ENCODE measurements at places on chromosomes 1 and 21. TPM values are rescaled to one million over a fixed set of nuclear protein-coding genes. Genes with fewer than 3 reads are reported as not detected.

The S100A16 gene
- 259 TPM for total RNA-seq

The KCNA10 gene
- total RNA-seq: not detected

The CYP4Z1 gene
- 1.2 TPM for total RNA-seq

The SYT2 gene
- not detected for total RNA-seq

The F11R gene
- total RNA-seq: 178 TPM

The HPDL gene
- total RNA-seq: 2.2 TPM

The ACTN2 gene
- 1.5 TPM for total RNA-seq

GRCh38 chr1:93595266-93595665 lies 86.4 kb downstream of the BCAR3 start:
- H3K27ac ChIP-seq: no peak overlapping the region
- no peaks in the 10 kb centered on the region for H3K36me3 ChIP-seq

GRCh38 chr1:107105914-107106313 lies 34.9 kb upstream of the NTNG1 start:
- no peaks in the 10 kb centered on the region for H3K4me1 ChIP-seq
- H3K36me3 ChIP-seq: no peaks in the 10 kb centered on the region
- no peak overlapping the region for H3K4me3 ChIP-seq
- no peak for DNase-seq

GRCh38 chr1:74713849-74714248 lies 19.0 kb downstream of the CRYZ start:
- no peak overlapping the region for H3K4me3 ChIP-seq
- no peaks in the 10 kb centered on the region for H3K27me3 ChIP-seq
- H3K27ac ChIP-seq: no peak overlapping the region
- DNase-seq: no peak

GRCh38 chr1:24364975-24365678 lies 46.0 kb downstream of the GRHL3 start:
- no peaks in the 10 kb centered on the region for H3K36me3 ChIP-seq
- no peak for DNase-seq
- peaks cover 41% of the 10 kb centered on the region for H3K4me1 ChIP-seq
- H3K4me3 ChIP-seq: no peak overlapping the region
- H3K27me3 ChIP-seq: no peaks in the 10 kb centered on the region
- peak overlapping the region; percentile 66 for H3K27ac ChIP-seq
